ENCODE measurements at places on chromosomes 16 and 17.

- DNase-seq = no peak
These were observed 19.8 kb upstream of the KCNH6 start for GRCh38 chr17:63503341-63503705.

GRCh38 chr17:68698746-68699145, 97.6 kb upstream of the FAM20A start:
- DNase-seq = no peak

GRCh38 chr17:81550285-81550684, 1.9 kb downstream of the FAAP100 start:
- DNase-seq = no peak

- no peak for DNase-seq
These were observed 94.7 kb downstream of the ZNF778 start for GRCh38 chr16:89312194-89312593.

- no peak for DNase-seq
These were observed 65.9 kb downstream of the DNAH3 start for GRCh38 chr16:21084631-21085225.

DNA sequence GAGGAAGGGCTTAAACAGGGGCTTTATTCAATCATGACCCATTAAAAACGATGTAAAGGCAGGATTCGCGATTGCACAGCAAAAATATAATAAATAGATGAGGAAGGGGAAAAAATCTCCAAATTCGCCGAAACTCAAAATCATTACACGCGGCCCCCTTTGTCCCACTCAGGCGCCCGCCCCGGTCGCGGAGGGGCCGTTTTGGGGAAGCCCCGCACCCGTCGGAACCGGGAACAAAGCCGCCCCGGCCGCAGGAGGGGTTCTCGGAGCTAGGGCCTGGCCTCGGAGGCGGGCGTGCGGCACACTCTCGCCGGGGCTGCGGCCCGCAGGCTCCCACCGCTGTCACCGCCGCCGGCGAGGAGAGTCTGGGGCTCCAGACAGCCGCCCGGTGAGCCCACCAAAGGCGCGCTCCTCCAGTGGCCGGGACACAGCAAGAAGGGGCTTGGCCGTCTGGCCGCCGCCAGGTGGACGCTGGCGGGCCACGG, 521 bp downstream of the C16orf87 start:
- DNase-seq = no peak

GRCh38 chr17:13581925-13582324, 19.8 kb downstream of the HS3ST3A1 start:
- DNase-seq = no peak

GRCh38 chr16:89922477-89922883, 662 bp upstream of the TUBB3 start:
- no peak for DNase-seq

DNA sequence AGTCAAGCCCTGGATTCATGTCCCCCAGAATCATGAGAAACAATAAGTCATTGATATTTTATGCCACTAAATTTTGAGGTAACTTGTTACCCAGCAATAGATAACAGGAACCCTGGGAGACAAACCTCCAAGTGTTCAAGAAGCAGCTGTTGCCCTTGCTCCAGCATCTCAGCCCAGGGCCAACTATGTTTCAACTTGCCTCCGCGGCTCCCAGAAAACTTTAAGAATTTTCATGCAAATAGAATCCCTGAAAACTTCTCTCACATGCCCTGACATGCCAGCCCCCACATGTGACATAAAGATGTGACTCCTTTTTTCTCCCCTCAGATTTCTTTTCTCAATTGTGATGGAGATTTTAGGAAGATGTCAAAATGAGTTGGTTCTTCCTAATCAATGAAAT, 22.8 kb downstream of the LYRM9 start:
- DNase-seq = no peak

GRCh38 chr16:84683691-84684591, 15.9 kb upstream of the USP10 start:
- DNase-seq = no peak

GRCh38 chr16:89052890-89053724, 40.5 kb upstream of the ACSF3 start:
- no peak for DNase-seq

DNA sequence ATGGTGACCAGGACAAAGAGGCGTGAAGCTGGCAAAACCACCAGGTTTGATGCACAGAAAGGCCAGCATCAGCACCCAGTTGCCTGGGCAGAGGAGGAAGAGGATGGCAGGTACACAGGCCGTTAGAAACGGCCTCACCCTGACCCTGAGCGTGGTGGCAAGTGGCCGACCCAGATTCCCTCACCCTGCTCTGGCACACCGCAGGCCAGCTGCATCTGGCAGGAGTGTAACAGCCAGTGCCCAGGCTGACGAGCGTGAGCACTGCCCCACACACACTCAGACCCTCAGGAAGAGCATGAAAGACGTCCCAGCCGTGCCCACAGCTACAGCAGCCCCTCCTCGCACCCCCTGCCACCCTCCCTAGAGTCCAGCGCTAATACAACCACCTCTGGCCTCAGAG, 82.0 kb downstream of the ANKRD11 start:
- no peak for DNase-seq

DNA sequence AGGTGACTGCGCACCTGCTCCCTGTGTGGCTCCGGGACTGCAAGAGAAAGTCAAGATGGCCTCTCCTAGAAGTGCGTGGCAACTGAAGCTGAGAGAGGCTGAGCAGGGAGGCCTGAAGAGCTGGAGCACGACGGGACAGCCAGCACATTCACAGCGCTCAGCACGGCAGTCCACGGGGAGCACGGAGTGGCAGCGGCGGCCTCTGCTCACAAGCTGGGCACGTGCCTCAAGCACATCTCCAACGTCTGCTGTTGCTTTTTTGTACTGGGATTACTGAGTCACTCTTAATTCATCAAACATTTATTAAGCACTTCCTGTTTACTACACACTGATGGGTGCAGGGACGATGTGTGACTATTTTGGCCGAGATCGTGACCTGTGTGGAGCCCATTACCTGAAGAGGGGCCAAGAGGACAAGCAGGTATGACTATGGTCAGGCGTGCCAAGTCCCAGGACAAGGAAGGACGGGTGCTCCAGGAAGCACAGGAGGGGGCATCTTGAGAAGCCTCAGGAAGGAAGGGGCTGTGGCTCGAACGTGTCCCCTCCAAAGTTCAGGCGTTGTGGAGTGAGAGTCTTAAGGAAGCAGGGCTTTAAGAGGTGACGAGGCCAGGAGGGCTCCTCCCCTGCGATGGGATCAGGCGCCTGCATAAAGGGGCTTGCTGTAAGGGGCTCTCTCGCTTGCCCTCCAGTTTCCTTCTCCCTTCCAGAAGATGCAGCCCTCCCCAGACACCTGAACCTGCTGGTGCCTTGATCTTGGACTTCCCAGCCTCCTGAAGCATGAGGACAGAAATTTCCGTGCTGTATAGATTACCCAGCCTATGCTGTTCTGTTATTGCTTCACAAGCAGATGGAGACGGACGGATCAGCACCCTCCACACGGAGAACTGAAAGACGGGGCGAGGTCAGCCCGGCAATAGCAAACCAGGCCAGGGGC, 105.8 kb downstream of the ADCY9 start:
- no peak for DNase-seq

DNA sequence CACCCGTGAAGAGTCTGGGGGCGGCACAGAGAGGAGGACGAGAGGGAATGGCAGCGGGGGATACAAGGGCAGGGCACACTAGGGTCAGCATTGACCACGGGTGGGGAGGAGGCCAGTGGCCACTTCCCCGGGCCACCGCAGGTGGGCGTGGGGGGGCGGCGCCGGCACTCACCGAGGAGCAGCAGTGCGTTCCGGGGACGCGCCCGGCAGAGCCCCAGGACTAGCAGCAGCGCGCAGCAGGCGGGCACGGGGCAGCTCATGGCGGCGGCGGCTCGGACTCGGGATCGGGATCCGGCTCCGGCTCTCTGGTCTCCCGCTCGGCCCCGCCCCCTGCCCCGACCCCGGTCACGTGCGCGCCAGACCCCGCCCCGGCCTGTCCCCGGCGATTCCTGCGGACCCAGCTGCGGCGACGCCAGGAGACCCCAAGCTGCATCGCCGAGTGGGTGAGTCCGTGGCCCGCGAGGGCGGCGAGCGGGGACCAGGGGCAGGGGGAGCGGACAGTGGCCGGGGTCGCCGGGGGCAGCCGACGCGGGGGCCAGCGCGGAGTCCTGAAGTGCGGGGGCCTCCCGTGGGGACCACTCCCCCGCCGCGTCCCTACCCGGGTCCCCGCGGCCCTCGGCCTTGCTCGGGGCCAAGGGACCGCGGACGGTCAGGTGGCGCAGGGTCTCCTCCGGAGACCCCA, at the start of the genes SGSH and SLC26A11:
TSS of gene SGSH (minus strand) at position 280 of the 682 bp plus-strand sequence. CDS start at position 260, 20 bp downstream.
TSS of gene SLC26A11 (plus strand) at position 374 of the 682 bp plus-strand sequence. CDS start 1,134 bp downstream, outside the sequence.
- DNase-seq = no peak

DNA sequence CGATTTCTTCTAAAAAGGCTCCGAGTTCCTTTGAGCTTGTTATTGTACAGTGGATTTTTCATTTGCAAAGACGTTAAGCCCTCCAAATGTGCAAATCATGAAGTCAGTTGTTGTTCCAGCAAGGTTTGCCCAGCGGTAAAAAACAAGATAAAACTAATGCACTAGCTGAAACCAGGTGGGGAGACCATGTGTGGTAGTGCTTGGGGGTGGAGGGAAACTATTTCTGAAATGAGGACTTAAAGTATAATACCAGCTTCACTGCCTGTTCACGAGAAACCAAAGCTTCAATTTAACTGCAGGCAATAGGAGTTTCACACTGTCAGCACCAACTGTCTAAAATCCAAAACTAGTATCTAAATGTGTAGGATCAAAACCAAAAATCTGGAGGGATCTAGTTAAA, 22.3 kb downstream of the SMARCE1 start:
- no peak for DNase-seq

DNA sequence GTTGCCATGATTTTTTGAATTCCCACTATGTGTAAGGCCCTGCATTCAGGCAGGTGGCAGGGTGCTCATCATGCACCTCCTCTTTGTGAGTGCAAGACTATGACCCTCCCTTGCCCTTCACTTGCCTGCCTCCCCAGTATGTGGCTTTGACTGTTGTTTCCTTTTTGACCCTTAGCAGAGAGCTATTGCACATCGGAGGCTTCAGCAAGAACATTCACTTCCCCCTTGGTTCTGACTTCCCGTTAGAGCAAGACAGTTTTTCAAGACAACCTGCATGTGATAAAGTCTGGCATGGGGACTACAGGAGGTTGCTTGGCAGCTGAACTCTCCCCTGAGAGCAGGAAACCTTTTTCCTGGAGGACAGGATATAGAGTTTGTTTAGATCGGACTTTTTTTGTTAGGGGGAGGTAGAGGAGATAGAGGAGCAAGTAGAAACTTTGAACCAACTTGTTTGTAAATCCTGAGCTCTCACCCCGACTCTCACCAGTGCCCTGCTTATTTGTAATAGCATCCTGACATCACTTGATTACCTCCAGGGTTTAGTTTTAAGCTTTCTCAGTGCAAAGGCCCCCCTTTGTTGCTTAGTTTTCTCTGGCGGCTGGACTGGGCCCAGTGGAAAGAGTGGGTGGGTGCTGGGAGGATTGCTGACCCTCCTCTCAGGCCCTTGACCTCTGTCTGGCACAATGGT, 34.3 kb downstream of the LIMD2 start:
- DNase-seq = no peak

GRCh38 chr16:89484041-89484501, 6.3 kb downstream of the ANKRD11 start:
- no peak for DNase-seq

- no peak for DNase-seq
These were observed 21.5 kb downstream of the CA5A start for GRCh38 chr16:87914812-87915211.

GRCh38 chr16:4372001-4372577, 441 bp downstream of the VASN start:
- DNase-seq = no peak

GRCh38 chr17:76911299-76912017, 43.3 kb downstream of the MGAT5B start:
- DNase-seq = no peak

- DNase-seq = no peak
These were observed 59.4 kb downstream of the FOXL1 start for GRCh38 chr16:86637744-86638143.

GRCh38 chr17:30549864-30550511, 72.8 kb downstream of the GOSR1 start:
- no peak for DNase-seq

GRCh38 chr16:4193920-4194319, 48.0 kb downstream of the SRL start:
- no peak for DNase-seq

DNA sequence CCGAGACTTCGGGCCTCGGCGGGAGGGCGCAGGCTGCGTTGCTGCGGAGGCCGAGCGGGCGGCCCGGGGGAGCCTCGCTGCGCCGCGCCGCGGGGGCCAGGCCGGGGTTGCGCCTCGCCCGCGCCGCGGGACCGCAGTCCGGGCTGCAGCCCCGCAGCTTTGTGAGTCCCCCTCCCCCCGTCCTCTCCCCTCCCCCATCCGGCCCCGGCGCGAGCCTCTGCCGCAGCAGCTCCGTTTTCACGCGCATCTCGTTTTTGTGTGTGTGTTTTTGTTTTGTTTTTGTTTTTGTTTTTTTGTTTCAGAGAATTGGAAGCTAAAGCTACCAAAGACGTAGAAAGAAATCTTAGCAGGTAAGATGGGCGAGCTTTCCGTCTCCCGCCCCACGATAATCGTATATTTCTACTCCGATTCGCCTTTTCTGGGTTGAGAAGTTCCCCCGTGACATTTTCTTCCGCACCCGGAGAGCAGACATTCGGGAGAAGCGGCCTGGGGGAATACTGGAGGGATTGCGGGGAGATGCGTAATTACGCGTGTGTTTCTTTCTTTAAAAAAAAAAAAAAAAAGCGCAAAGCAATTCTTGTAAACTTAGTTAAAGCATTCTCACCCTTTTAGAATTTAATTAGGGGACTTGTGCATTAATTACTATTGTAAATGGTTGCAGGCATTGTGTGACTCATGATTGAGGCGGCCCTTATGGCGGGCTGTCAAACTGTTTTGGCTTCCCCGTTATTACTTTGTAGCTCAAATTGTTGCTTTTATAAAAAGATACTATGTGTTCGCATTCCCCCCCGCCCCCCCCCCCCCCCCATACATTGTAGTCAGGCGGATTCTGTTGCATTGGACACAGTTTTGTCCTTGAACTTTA, 732 bp downstream of the TNRC6A start:
- no peak for DNase-seq

DNA sequence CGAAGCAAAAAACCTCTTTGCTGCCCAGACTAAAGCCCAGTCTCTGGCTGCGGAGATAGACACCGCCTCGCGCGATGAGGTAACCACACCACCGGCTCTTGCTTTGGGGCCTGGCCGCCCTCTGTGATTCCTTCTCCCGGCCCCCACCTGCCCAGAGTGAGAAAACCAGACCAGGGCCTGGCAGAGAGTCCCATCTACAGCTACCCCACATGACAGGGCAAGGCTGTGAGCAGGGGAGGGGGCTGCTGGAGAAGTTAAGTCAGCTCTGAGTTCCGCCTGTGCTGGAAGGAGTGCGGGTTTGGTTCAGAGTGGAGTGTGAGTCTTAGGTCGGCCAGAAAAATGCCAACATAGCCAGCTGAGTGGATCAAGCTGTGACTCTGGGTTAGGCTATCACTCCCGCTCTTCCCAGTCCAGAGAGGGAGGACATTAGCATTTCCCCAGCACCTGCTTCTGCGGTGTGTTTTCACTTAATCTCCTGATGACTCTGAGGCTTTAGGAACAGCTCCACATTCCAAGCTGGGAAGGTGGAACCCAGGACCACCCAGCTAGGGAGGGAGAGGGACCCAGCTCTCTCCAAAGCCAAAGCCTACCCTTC, 139.0 kb downstream of the RAB11FIP4 start:
- no peak for DNase-seq
